NCI-H2081 (cell line): ENCODE measurements at places on chromosomes 3 and 15.

DNA sequence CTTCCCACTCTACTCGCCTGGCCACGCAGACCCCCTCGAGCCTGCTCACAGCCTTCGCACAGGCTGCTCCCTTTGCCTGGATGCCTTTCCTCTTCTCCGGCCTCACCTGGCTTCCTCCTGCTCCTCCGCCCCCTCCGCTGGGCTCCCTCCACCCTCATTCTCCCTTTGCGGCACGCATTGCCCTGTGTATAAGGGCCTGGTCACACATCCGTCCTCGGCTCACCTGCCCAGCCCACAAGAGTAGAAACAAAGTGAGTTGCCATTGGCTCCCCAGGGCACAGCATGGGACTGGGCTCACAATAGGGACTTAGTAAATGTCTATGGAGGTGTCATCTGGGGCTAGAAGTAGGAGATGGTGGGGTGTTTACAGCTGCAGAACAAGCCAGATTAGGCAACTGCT lies 4.2 kb downstream of the PLXND1 start:
- DNase-seq: no peak

DNA sequence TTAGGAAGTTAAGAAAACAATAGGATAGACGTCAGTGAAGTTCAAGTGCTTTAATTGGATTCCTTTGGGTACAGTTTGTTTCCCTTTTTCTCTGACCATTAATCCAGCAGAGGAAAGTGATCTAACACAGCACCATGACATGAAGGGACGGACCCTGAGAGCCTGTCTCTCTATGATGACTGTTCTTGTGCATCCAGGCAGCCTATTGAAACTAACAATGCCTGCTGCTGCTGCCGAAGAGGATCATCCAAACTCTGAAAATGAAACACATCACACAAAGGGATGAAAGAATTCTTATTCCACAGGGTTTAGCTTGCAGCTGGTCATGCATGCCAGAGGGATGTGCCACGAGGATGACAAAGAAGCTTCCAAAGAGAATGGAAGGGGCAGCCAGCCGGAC lies 75.5 kb downstream of the ZBTB20 start:
- no peak for DNase-seq

- no peak for DNase-seq
Measured at GRCh38 chr3:27978440-27978839, 256.3 kb upstream of the EOMES start.

GRCh38 chr3:28476194-28476593 lies 127.6 kb upstream of the AZI2 start:
- peak; percentile 1 for DNase-seq

- no peak for DNase-seq
Measured at GRCh38 chr3:189630767-189631372, 319 bp upstream of the TP63 start.

DNA sequence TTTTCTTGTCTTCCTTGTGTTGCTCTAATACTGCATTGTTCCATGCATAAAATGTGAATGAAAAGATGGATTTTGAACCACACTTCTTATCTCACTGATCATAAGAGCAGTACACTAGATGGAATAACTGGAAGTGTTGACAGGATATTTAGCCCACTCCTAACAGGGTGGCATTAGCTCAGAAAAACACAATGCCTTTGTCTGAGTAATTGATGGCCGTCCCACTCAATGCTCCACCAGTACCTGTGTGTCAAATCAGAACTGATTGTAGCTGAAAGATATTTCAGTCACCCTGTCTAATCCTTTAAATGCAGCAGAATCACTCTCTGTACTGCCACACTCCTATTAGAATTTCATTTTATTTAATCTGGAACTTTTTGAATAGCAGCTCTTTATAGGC lies 526.5 kb downstream of the UNC13C start:
- DNase-seq: no peak

- DNase-seq: peak; percentile 77
Measured at GRCh38 chr3:127652246-127652995, 20.3 kb upstream of the ABTB1 start.

DNA sequence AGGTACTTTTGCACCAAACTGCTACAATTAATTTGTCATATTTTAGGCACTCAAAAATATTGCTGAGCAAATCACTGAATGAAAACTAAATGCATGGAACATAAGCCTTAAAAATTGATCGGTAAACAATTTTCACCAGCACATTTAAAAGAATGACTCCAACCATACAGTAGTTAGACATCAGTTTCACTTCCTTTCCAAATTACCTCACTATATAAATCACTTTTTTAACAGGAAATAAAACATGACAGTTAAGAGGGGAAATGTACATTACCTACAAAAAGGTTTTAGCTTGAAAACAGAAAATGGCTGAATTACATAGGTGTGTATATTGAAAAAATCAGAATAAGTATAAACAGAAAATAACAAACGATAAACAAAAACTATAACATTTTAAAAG lies 108.4 kb downstream of the SERPINI1 start:
- DNase-seq: no peak
